ENCODE measurements at places on chromosomes 5 and 9.

DNA sequence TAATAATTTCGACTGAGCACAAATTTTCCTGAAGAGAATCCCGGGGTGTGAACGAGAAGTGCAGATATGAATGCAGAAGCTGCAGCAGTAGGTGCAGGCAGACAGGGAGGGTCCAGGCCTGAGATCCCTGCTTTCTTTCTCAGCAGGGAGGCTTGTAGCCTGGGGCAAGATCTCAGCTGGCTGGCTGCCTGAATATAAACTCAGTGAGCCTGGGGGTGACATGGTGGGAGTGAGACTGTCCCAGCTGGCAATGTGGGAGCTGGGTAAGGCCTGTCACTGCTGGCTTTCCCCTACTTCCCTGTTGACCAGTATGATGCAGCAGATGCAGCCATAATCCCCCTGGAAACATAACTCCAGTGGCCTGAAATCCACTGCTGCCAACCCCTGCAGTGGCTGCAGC is 325.2 kb downstream of the CETN3 start:
- DNase-seq = no peak

DNA sequence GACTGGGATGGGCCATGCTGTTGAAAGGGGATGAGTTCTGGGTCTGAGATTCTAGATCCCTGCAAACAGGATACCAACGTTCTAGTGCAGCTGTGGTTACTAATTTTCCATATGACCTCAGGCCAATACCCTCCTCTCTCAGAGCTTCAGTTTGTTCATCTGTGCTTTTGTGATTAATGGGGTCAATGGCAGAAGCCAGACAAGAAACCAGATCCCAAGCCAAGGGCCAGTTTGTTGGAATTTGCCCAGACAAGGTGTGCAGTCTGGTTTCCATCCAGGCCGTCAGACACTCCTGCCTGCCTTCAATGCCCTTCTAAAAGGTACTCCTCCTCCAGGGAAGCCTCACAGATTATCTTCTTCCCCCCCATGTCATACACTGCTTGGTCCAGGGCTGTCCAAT is 11.4 kb downstream of the MYORG start:
- DNase-seq = no peak

DNA sequence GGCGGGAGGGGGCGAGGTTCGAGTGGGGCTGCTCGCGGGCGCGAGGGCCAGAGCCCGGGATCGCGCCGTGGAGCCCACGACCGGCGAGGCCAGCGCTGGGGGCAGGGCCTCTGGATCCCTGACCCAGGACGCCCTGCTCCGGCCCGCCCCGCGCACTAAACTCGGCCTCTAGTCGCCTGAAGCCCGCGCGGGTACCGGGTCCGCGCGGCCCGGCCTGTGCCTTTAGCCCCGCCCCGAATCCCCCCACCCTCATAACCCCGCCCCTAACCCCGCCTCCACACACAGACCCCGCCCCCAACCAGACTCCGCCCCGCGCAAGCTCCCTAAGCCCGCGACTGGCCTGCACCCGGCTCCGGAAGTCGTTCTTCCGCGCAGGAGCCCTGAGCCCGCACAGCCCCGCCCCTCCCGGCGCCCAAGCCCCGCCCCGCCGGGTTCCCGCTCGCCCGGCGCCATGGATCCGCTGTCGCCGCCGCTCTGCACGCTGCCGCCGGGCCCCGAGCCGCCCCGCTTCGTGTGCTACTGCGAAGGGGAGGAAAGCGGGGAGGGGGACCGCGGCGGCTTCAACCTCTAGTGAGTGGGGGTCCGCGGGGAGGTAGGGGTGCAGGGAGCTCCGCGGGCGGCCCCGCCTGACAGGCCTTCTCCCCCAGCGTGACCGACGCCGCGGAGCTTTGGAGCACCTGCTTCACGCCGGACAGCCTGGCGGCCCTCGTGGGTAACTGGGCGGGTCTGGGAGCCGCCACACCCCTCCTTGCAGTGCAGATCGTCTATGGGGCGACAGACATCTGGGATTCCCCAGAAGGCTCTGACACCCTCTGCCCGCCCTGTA is at the start of gene PAXX:
Gene PAXX (plus strand): TSS at position 430 of the 826 bp plus-strand sequence. CDS start 22 bp downstream, at position 452.
- peak; percentile 92 for DNase-seq

DNA sequence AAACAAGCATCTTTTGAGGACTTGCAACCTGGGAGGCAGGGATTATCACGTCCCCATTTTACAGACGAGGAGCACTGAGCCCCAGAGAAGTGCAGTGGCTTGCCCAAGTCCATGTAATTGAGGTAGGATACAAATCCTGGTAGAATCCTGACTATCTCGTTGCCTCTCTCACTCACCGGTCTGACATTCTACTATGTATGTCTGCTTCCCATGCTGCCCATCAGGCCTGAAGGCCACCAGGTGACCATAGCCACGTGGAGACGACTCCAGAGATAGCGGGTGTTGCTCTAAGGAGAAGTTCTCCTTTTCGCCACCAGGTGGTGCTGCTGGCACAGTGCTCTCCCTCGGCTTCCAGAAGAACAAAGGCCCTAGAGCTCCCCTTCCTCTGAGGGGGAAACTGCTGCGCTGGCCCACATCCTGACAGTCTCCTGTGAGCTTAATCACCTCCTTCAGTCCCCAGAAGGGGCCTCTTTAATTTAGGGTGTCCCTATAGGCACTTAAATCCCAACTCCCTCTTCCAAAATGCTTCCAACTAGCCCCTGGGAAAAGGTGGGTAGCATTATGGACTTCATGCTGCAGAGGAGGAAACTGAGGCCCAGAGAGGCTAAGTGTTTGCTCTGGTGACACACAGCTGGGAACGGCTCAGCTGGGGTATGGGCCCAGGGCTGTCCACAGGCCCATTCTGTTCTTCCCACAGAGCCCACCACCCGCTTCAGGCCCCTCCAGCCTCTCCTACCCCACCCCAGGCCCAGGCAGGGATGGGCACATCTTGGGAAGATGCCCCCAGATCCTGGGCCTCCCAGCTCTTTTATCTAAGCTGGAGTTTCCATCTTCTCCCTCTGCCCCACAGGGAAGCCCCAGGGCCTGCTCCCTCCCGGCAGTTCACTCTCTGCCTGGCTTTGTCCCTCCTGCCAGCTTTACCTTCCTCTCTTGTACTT is 6.4 kb downstream of the SLC34A1 start:
- peak; percentile 73 for DNase-seq

DNA sequence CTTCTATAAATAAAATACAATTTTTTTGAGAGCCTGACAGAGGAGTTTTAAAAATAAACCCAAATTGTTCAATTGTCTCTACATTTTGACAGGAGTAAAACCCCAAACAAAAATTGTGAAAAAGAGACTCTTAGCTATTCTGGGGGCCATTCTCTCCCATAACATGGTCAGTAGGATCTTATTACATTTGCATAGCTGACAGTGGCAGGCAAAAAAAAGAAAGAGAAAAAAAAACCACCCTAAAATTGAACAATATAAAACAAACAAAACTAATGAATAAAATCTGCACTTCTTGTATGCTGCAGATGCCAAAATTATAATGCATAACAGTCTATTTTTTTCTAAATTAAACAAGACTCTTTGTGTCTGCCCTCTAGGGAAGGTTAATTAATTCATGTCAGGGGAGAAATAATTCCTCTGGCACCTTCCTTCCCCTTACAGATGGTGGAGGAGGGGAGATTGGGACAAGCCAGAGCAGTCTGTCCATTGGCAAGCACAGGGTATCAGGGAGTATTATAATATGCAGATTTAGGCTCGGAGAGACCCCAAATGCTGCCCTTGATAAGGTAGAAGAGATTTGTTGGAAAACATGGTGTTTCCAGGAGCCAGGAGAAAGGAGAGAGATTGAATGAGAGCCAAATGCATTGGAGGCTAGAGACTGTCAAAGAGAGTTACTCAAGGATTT is 79.7 kb upstream of the CDH6 start:
- DNase-seq = no peak

DNA sequence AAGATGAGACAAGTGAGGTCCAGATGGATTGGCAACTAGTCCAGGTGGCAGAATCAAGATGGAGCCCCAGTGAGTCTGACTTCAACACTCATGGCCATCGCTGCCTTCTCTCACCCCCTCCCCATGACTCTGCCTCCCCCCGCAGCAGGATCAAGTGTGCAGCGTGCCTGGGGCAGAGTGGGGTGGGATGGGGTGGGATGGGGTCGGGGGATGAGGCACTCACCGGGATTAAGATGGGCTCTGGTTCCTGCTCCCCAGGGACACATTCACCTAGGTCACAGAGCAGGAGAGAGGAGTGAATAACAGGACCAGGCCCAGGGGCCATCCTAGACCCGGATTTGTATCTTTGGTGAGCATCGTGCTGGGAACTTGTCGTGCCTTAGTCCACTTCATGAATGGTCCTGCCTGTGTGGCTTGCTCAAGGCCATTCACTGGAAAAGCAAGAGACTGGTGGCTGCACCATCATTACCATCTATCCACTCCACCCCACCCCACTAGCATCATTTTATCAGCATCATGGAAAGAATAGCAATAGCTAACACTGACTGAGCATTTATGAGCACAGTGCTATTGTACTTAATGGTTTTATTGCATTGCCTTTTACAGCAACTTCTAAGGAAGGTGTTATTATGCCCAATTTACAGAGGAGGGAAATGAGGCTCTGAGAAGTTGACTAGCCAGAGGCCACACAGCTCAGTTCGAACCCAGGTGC is 8.5 kb downstream of the AMBP start:
- no peak for DNase-seq

- peak; percentile 57 for DNase-seq
These were observed 209.3 kb downstream of the DAB2IP start for GRCh38 chr9:121860744-121861143.

- no peak for DNase-seq
These were observed 250.3 kb downstream of the DMAC1 start for GRCh38 chr9:7549249-7549648.

GRCh38 chr5:96691503-96692303 is 29.5 kb downstream of the CAST start:
- no peak for DNase-seq

- DNase-seq = no peak
These were observed 21.0 kb downstream of the LARP1 start for GRCh38 chr5:154776167-154776566.

DNA sequence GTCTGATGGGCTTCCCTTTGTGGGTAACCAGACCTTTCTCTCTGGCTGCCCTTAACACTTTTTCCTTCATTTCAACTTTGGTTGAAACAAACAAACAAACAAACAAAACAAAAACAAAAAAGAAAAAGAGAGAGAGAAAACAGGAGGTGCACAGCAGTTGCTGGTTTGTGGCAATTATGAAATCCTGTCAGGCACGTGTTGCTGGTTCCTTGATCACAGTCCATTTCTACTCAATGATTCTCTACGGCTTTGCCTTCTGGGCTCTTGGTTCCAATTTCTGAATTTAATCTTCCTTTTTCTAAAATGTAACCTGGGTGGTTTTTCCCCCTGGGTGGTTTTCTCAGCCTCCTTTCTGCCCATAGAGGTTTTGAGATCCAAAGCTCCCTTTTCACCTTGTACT is 17.8 kb upstream of the PANK3 start:
- DNase-seq = no peak

GRCh38 chr5:153223376-153223775 is 267.1 kb upstream of the GRIA1 start:
- DNase-seq = peak; percentile 71

GRCh38 chr9:84297162-84297821 is 43.3 kb downstream of the SLC28A3 start:
- DNase-seq = peak; percentile 76
